ENCODE measurements at places on chromosomes 6 and 20. TPM values are rescaled to one million over a fixed set of nuclear protein-coding genes. Genes with fewer than 3 reads are reported as not detected.
A peak's percentile ranks its signal among the peaks of the same experiment; 100 is the strongest.

The CST5 gene
- not detected for total RNA-seq

The CFB gene
- 65.5 TPM for total RNA-seq

The RSPH9 gene
- total RNA-seq: 0.12 TPM

The PLN gene
- 1,831 TPM for total RNA-seq

GRCh38 chr6:133300896-133301295 is 59.7 kb downstream of the EYA4 start:
- no peaks in the 10 kb centered on the region for H3K27me3 ChIP-seq
- no peaks in the 10 kb centered on the region for H3K36me3 ChIP-seq
- no peak overlapping the region for H3K4me3 ChIP-seq
- no peak for DNase-seq

GRCh38 chr6:112912416-112913101 is 565.4 kb downstream of the RFPL4B start:
- H3K36me3 ChIP-seq: no peaks in the 10 kb centered on the region
- no peaks in the 10 kb centered on the region for H3K27me3 ChIP-seq
- peaks cover 7% of the 10 kb centered on the region for H3K4me1 ChIP-seq
- no peak for DNase-seq
- no peak overlapping the region for H3K4me3 ChIP-seq

- H3K27ac ChIP-seq: no peak overlapping the region
- DNase-seq: no peak
- no peak overlapping the region for H3K4me3 ChIP-seq
- no peaks in the 10 kb centered on the region for H3K27me3 ChIP-seq
- H3K36me3 ChIP-seq: no peaks in the 10 kb centered on the region
- H3K4me1 ChIP-seq: no peaks in the 10 kb centered on the region
Measured at GRCh38 chr6:154232013-154232910, 124.3 kb downstream of the IPCEF1 start.

GRCh38 chr20:55538261-55538908 is 466.9 kb downstream of the CBLN4 start:
- H3K27me3 ChIP-seq: no peaks in the 10 kb centered on the region
- H3K27ac ChIP-seq: no peak overlapping the region
- H3K4me3 ChIP-seq: no peak overlapping the region
- H3K4me1 ChIP-seq: no peaks in the 10 kb centered on the region

- no peak overlapping the region for H3K4me3 ChIP-seq
- no peaks in the 10 kb centered on the region for H3K27me3 ChIP-seq
Measured at GRCh38 chr6:150452428-150453243, 83.8 kb downstream of the IYD start.

GRCh38 chr20:31717478-31718201 is 5.0 kb downstream of the BCL2L1 start:
- H3K27me3 ChIP-seq: no peaks in the 10 kb centered on the region
- peak overlapping the region; percentile 15 for H3K4me3 ChIP-seq
- peaks cover 90% of the 10 kb centered on the region for H3K4me1 ChIP-seq
- H3K27ac ChIP-seq: peak overlapping the region; percentile 96
- peaks cover 42% of the 10 kb centered on the region for H3K36me3 ChIP-seq

- H3K36me3 ChIP-seq: no peaks in the 10 kb centered on the region
- H3K4me3 ChIP-seq: no peak overlapping the region
- no peak for DNase-seq
- no peak overlapping the region for H3K27ac ChIP-seq
Measured at GRCh38 chr20:43533060-43533459, 25.6 kb downstream of the L3MBTL1 start.

DNA sequence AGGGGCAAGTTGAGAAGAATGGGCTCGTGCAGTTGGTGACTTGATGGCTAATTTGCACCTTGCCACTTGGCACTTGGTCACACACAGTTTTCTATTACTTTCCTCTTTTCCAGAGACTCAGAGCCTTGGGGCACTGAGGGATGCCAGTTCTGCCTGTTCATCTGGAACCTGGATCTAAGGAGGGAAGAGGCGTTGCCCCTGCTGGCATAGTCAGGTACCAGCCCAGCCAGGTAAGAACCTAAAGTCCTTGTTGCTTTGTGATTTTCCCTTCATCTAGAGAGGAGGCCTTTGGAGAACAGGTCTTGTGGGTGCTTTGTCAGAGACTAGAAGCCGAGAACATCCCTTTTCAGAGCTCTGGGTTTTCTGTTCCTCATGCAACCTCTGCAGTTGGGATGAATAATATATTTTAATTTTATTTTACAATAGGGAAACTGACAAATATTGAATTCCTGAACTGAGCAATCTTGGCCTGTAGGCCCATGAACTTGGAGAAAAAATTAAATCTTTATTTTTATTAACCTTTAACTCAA is 11.4 kb downstream of the SYTL3 start:
- no peaks in the 10 kb centered on the region for H3K27me3 ChIP-seq
- H3K4me1 ChIP-seq: no peaks in the 10 kb centered on the region
- H3K27ac ChIP-seq: no peak overlapping the region
- H3K36me3 ChIP-seq: peaks cover 3% of the 10 kb centered on the region
- DNase-seq: no peak

DNA sequence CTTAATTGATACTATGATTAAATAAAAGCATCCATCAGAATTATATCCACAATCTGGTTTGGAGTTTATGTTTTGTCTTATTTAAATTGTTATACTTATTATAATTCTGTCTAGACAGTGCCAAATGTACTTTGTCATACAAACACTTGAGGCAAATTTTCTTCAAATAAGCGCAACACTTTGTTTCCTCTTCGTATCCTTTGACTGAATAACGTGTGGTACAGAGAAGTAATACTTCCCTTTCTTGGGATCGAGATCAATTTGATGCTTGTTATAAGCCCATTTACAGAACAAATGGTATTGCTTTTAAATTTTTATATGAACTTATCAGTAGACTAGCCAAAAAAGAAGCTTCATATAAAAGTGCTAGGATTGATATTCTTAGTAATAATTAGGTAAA is 111.0 kb downstream of the ATG5 start:
- H3K27ac ChIP-seq: no peak overlapping the region
- DNase-seq: no peak
- H3K4me1 ChIP-seq: no peaks in the 10 kb centered on the region
- H3K27me3 ChIP-seq: no peaks in the 10 kb centered on the region
- no peaks in the 10 kb centered on the region for H3K36me3 ChIP-seq

- peak overlapping the region; percentile 53 for H3K4me3 ChIP-seq
- no peaks in the 10 kb centered on the region for H3K4me1 ChIP-seq
- H3K36me3 ChIP-seq: no peaks in the 10 kb centered on the region
- no peak for DNase-seq
Measured at GRCh38 chr20:36093025-36093803, 61.3 kb upstream of the EPB41L1 start.

GRCh38 chr6:106380407-106380806 is 19.9 kb downstream of the CRYBG1 start:
- DNase-seq: no peak
- H3K27ac ChIP-seq: no peak overlapping the region
- H3K27me3 ChIP-seq: no peaks in the 10 kb centered on the region
- no peak overlapping the region for H3K4me3 ChIP-seq
- H3K4me1 ChIP-seq: no peaks in the 10 kb centered on the region

- no peaks in the 10 kb centered on the region for H3K36me3 ChIP-seq
- peak overlapping the region; percentile 93 for H3K27ac ChIP-seq
- peaks cover 41% of the 10 kb centered on the region for H3K4me1 ChIP-seq
- peak overlapping the region; percentile 97 for H3K4me3 ChIP-seq
Measured at GRCh38 chr20:20710443-20711315, 1.8 kb downstream of the RALGAPA2 start.

DNA sequence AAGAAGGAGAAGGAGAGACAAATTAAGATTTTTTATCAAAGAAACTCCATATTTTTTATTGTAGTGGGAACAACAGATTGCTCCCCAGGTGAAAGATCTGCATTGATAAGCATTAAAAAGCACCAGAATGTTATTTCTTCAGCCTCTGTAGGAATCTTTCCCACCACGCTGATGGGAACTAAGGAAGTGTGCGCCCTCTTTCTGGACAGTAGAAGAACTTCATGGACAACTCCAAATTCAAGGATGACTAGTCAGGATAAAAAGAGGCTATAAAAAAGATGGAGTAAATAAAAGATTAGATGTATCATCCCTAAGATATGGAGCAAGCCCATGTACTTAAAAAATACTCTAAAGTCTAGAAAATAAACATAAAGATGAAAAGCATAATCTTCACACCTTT is 45.8 kb upstream of the PAK5 start:
- no peak overlapping the region for H3K4me3 ChIP-seq
- DNase-seq: no peak
- no peaks in the 10 kb centered on the region for H3K27me3 ChIP-seq
- H3K27ac ChIP-seq: no peak overlapping the region
- H3K36me3 ChIP-seq: no peaks in the 10 kb centered on the region

DNA sequence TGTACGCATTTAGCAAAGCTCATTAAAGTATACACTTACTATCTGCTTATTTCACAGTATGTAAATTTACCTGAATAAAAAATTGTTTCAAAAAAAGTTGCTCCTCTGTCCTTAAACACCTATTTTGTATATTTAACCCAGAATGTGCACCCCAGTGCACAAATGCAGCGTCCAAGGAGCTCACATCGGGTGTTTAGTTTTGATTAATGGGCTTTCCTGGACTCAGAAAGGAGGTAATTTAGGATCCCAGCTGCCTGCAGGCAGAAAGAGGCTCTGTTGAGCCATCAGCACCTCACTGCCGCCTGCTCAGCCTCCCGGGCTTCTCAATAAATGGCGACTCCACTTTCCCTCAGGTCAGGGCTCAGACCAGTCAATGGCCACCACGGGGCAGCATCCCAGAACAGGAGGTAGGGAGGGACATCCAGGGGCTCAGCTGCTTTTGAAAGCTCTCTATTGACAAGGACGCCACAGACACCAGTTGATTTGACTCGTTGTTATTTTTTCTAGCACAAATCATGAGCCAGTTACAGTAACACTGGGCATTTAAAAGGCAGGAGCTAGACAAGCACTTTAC is 70.2 kb upstream of the TBC1D7 start:
- no peaks in the 10 kb centered on the region for H3K27me3 ChIP-seq
- peak overlapping the region; percentile 83 for H3K27ac ChIP-seq
- DNase-seq: no peak
- no peak overlapping the region for H3K4me3 ChIP-seq
- H3K4me1 ChIP-seq: no peaks in the 10 kb centered on the region
- no peaks in the 10 kb centered on the region for H3K36me3 ChIP-seq

- no peaks in the 10 kb centered on the region for H3K27me3 ChIP-seq
- H3K4me3 ChIP-seq: no peak overlapping the region
- H3K4me1 ChIP-seq: peaks cover 7% of the 10 kb centered on the region
Measured at GRCh38 chr6:166465003-166465399, 82.3 kb upstream of the MPC1 start.

DNA sequence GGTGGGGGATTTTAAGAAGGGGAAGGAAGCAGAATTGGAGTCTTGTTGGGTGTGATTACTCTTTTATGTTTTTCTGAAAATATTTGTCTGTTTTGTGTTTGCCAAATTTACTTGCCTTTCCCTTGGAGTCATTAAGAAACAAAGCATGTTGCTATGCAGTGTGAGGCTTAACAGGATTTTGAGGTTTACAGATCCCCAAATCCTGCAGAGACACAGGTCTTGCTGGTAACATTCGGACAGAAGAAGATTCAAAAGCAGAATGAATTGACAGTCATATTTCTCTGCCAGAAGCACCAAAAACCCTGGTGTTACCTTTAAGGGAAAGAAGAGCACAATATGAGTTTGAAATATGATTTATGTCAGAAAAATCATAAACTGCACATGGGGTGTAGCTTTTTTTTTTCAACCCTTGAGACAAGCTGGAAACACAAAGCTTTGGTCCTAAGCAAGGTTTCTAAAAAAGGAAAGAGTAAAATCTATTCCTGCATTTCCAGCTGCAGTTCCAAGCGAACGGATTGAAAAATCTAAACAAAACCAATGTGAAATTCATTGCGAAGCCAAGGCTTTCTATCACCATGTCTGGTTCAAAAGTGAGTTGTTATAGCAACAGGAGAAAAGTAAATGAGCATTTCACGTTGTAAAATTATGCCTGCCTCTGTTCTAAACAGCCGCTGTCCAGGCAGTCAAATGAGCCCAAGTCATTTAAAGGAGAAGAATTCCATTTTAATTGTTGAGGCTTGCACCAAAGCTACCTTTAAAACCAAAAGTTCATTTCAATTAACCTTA is 358.9 kb upstream of the SASH1 start:
- no peaks in the 10 kb centered on the region for H3K36me3 ChIP-seq
- no peak overlapping the region for H3K4me3 ChIP-seq

DNA sequence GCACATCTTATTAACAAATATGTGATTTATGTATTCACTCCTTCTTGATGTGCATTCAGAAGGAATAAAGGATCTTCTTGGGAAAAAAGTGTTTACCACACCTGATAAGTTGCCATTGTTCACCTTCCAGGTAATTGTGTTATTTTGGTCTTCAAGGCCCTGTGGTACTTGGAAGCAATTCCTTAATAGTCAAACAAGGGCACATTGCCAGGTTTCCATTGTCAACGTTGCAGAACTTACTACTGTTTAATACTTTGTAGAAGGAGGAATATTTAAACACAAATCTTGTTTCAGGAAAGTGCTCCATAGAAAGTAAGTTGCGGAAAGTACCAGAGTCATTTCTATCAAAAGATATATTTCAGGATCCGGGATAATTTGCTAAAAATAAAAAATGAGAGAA is 129.5 kb upstream of the SGK1 start:
- no peaks in the 10 kb centered on the region for H3K36me3 ChIP-seq
- H3K27me3 ChIP-seq: no peaks in the 10 kb centered on the region
- H3K4me3 ChIP-seq: no peak overlapping the region
- no peak for DNase-seq
- H3K27ac ChIP-seq: no peak overlapping the region
- H3K4me1 ChIP-seq: no peaks in the 10 kb centered on the region

GRCh38 chr6:161186173-161186769 is 87.6 kb downstream of the AGPAT4 start:
- no peaks in the 10 kb centered on the region for H3K27me3 ChIP-seq
- no peak overlapping the region for H3K27ac ChIP-seq
- no peak for DNase-seq
- no peak overlapping the region for H3K4me3 ChIP-seq
- H3K4me1 ChIP-seq: no peaks in the 10 kb centered on the region

GRCh38 chr6:111975466-111975865 is 78.4 kb upstream of the CCN6 start:
- no peaks in the 10 kb centered on the region for H3K36me3 ChIP-seq
- H3K27ac ChIP-seq: no peak overlapping the region
- peaks cover 19% of the 10 kb centered on the region for H3K4me1 ChIP-seq
- no peaks in the 10 kb centered on the region for H3K27me3 ChIP-seq

DNA sequence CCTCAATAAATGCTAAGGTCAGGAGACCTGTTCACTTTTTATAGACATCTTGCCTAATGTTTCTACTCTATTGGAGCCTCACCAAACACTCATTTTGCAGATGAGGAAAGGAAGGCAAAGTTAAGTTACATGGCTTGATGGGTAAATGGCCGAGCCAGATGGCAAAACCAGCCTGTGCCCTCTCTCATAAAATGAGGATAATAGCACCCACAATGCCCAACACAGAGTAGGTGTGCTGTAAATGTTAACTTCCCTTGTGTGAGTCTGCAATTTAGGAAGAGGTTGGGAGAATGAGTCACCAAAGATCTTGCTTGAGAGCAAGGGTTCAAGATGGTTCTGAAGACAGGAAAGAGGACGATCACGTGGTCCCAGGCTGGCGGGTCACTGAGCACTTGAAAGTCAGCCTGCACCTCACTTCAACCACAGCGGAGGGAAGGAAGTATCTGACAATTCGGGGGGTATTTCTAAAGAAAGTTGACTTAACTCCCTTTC is 3.3 kb downstream of the KCNK5 start:
- no peak overlapping the region for H3K27ac ChIP-seq
- no peaks in the 10 kb centered on the region for H3K36me3 ChIP-seq
- DNase-seq: no peak
- H3K4me3 ChIP-seq: no peak overlapping the region
- H3K4me1 ChIP-seq: peaks cover 15% of the 10 kb centered on the region

GRCh38 chr20:38985603-38986170 is 23.5 kb downstream of the DHX35 start:
- H3K36me3 ChIP-seq: peaks cover 17% of the 10 kb centered on the region
- no peak for DNase-seq
- H3K4me3 ChIP-seq: no peak overlapping the region
- H3K27ac ChIP-seq: peak overlapping the region; percentile 77
- no peaks in the 10 kb centered on the region for H3K27me3 ChIP-seq

All from right atrium auricular region (tissue), 2 donors.